ENCODE measurements at places on chromosomes 7 and 10.

GRCh38 chr10:77293773-77294172 is 343.8 kb downstream of the KCNMA1 start:
- DNase-seq = no peak

GRCh38 chr10:100656454-100656853 is 88.9 kb upstream of the PAX2 start:
- no peak for DNase-seq

- no peak for DNase-seq
Observed at GRCh38 chr10:92024700-92025099, 101.1 kb downstream of the BTAF1 start.

DNA sequence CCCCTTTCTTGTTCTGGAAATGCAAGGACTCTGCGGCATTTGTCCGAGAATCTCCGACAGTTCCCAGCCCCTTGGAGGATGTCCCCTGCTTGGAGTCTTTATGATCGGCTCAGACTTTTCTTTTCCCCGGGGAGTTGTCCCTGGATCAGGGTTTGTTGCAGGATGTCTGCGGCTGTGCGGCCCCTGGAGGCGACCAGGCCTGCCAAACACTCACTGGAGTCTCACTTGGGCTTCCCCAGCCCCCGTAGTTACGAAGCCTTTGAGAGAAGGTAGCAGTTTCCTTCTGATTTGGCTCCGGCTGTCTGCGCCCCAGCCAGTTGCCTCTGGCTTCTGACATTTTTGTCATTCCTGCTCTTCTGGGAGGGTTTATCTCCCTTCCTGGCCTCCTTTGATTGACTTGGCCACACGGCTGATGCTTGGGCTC is 16.1 kb downstream of the COL26A1 start:
- DNase-seq = no peak

DNA sequence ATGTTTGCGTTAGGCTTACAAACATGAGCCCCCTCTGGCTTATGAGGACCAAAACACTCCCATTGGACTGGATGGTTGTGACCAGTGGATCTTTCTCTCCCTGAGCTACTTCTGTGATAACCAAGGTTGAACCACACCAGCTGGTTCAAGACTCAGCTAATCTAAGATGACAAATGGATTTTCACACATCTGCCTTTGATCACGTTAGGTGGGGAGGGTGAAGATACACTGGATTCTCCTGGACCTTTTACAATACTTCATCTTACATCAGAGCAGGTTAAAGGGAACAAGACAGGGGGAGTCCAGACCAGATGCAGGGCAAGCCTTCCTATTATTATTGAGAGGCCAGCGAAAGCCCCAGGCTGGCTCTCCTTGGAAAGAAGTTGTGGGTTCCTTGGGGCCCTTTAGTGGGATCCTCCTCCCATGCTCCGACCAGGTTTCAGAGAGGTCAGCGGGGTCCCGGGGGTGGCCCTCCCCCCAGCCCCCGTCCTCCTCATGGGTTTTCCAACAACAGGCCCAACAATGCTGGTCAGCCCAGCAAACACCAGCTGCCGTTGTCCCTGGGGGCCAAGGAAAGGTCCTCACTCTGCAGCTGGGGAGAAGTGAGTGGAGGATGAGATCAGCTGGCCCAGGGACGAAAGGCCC is 2.8 kb downstream of the GFRA1 start:
- no peak for DNase-seq

DNA sequence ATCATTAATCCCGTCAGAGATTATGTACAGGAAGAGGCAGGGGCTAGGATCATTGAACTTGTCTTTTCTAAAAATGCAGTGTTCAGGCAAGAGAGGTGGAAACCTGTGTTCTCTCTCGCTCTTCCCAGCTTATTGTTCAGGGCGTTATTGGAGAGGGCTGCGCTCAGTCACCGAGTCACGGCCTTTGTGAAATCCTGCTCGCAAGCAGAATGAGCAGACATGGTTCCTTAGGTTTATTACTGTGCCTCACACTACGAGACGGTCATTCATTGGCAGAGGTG is 631 bp upstream of the PRKRIP1 start:
- DNase-seq = peak; percentile 27

DNA sequence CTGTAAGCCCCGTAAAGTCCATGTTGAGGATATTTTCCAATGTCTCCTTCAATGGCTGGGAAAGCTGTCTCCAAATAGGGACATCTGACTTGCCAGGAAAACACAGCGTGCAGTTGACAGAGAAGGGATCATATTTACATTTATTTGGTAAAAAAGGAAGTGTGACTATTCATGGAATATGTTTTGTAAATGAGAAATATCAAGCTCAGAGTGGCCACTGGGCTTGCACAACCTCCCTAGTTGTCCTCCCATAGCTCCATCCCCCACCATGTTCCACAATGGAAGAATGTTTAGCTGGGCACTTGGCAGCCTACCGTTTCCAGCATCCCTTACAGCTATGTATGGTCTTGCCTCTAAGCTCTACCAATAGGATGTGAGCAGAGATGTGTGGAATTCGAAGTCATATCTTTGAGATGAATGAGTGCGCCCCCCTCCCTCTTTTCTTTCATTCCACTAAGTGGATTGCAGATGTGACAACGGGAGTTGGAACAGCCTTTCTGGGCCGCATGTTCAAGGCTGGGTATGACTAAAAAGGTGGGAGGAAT is 306.6 kb upstream of the ZMIZ1 start:
- DNase-seq = no peak

DNA sequence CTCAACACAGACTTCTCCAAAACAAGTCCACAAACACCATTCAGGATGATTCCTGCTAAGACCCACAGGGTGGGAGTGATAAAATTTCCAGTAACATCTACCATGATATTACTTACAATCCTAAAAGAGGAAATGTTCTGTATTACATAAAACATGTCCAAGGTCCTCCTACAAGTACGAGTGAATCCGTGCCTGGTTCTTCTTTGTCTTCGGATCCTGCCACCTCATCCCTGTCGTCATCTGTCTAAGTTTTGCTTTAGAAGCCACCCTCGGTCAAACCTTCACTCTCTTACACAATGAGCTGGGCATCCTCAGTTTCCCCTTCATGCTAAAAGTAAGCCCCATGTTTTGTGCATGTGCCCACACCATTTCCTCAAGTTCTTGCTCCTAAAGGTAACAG is 279.0 kb downstream of the KCNMA1 start:
- no peak for DNase-seq

DNA sequence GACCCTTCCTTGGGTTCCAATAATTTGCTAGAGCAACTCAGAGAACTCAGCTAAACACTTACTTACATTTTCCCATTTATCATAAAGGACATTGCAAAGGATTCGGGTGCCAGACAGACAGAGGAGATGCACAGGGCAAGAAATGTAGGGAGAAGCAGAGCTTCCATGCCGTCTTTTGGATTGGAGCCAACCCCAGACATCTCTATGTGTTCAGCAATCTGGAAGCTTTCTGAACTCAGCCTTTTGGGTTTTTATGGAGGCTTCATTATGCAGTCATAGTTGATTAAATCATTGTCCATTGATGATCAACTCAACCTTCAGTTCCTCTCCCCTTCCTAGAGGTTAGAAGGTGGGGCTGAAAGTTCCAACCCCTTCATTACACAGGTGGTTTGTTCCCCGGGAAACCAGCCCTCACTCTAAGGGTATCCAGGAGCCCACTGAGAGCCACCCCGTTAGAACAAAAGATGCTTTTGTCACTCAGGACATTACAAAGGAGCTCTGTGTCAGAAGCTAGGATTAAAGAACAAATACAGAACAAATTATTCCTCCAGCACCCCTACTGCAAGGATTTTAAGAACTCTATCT is 211.9 kb upstream of the VSTM2A start:
- DNase-seq = no peak

DNA sequence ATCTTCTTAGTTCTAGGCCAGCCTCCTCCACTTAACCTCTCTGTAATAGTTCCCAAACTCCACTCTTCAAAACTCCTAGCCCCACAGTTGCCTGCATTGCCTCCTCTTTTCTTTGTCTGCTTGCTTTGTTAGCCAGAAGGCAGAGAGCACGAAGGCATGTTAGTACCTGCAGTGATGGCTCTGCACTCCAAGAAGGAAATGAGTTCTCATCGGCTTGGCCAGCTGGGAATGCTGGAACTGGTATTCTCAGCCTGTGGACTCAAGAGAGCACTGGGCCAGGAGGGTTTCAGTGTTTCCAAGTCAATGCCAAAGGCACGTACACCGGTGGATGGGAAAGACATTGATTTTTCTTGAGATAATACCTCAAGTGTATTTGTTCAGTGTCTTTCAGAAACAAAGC is 66.3 kb upstream of the HABP2 start:
- DNase-seq = no peak

DNA sequence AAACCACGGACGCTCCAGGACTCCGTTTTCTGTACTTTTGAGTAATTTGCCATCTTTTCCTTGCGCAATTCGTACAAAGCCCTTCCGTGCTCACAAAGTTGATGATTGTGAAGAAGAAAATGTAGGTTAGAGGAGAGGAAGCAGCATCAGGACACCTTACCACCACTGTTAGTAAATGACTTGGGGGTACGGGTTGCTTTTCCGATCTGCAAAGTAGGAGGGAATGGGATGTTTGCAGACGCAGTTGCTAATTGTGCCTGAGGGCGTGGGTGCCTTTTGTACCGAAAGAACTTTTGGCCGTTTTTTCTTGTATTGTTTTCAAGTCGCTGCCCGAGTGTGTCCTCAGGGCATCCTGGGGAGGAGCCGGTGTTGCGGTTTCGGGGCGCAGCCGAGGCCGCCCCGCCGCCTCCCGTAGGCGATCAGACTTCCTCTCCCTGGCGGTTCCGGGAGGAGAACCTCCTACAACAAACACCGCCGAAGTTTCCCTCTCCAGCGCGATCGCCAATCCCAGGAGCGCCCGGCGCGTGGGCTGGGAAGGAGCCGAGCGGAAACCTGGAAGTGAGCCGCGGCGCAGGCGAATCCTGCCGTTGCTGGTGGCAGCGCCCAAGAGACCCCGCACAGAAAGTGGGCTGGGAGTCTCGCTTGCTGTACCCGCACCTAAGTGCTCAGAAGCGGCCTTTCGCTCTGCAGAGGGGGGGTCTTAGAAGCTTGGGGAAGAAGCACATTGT is 1.0 kb downstream of the PRR15 start:
- peak; percentile 93 for DNase-seq

DNA sequence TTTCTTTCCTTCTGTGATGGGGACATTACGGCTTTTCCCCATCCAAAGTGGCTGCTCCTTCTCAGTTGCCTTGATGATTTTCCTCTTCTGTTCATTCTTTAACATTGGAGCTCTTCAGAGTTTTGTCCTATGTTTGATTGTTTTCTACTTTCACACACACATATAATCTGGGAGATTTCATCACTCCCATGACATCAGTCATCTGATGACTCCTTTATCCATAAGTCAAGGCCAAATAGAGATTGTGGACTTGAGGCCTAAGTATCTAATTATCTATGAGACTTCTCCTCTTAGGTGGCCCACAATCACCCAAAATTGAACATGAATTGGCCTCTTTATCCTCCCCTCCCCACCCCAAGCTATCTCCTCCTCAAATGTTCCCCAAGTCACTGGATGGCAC is 5.3 kb upstream of the COL1A2 start:
- DNase-seq = no peak

DNA sequence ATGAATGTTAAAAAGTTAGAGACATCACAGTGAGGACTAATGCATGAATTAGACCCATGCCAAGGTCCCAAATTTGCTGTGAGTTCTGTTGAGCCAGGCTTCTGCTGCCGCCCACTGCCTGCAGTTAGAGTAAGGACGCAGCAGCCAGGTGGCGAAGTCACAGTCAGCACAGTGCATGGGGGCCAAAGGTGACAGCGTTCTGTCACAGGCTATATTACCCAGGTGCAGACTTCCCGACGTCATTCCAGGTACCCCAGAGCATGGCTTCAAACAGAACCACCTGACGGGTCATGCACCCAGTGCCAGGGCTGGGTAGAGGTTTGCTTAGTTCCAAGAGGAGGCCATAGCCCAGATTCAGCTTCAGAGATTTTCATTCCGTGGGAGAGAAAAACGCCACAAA is 33.9 kb upstream of the HMX3 start:
- no peak for DNase-seq

DNA sequence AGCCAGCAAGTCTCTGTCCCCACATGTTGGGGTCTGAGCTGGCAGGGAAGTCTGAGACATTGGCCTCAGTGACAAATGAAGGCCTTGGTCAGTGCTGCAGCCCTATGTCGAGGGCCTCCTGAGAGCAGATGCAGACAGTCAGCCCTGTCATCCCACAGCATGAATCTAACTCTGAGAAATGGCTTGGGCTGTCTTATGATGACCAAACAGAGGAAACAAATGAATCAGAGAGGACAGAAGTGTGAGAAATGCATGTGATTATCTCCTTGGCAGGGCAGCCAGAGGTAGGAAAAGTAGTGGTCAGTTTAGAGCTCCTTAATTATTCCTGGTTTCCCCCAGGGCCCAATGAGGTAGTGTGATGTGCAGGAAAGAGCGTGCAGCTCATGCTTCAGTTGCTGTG is 287.6 kb downstream of the SORCS3 start:
- DNase-seq = no peak

DNA sequence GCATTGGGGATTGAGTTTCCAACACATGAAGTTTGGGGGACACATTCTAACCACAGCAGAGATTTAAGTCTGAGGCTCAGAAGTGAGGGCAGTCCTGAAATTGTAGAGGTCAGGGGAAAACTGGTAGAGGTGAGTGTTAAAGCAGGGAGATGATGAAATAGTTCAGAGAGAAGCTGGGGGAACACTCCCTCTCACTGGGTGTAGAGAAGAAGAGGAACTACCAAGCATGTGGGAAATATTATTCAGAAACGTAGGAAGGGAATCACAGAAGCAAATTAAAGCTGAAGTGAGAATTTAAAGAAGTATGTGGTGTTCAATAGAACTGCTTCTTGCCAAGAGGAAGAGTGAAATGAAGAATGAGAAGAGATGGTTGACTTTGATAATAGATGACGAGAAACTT is 121.5 kb upstream of the FAM3C start:
- peak; percentile 16 for DNase-seq

DNA sequence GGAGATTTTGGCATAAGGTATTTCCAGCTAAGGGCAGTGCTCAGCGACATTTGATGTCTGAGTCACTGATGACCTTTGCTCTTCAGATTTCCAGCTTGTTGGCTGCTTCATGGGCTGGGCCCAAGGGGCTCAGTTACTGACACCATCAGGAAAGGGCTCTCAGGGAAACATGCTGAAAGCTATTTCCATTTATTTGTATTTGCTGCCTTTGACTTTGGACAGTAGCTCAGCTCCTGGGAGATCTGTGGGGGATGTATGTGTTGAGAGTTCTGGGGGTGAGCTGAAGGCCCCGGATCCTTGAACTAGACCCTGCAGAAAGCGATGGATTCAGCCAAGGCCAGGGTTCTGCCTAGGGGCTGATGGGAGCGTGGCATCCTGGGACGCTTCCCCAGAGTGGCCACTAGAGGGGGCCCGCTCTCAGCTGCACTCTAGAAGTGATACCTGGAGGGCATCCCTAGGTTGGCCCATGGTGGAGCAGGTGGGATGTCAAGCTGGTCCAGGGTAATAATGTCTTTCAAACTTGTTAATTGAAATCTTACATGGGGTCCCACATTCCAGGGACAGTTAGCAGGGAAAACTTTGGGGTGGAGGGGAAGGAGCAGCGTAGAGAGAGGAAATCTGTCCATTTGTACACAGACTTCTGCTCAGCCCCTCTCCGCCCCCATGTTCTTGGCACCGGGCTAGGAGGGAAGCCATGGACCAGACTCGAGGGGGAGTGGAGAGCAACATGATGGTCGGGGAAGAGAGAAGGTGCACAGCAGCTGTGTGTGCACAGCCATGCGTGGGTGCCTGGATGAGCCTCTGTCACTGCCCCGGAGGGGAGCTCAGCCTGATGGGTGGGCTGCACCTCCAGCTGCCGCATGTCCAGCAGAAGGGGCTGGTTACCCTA is 3.0 kb upstream of the BTBD16 start:
- DNase-seq = peak; percentile 49
